Globus pallidus (tissue), 1 donor: ENCODE measurements at places on chromosomes 1 and 21.
A peak's percentile ranks its signal among the peaks of the same experiment; 100 is the strongest.

- DNase-seq, result no peak
Measured at GRCh38 chr1:199356561-199356960, 670.9 kb upstream of the NR5A2 start.

GRCh38 chr1:12231276-12231595 lies 1.4 kb downstream of the VPS13D start:
- DNase-seq, result no peak

- DNase-seq, result no peak
Measured at GRCh38 chr1:19744335-19744743, 55.4 kb downstream of the TMCO4 start.

DNA sequence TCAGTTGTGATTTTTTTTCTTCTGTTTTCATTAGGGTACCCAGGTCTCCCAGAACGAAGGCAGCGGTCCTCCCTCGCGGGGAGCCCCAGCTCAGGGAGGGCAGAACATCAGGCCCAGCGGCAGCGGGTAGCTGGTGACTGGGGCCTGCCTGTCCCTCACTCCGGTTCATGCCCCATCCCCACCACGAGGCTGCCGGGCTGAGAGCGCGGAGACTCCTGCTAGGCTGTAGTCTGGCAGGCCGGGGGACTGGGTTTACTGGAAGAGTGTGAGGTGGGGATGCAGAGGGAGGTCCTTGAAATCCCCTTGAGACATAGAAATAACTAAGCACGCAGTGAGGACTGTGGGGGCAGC lies 10.5 kb downstream of the BRINP2 start:
- DNase-seq, result no peak

DNA sequence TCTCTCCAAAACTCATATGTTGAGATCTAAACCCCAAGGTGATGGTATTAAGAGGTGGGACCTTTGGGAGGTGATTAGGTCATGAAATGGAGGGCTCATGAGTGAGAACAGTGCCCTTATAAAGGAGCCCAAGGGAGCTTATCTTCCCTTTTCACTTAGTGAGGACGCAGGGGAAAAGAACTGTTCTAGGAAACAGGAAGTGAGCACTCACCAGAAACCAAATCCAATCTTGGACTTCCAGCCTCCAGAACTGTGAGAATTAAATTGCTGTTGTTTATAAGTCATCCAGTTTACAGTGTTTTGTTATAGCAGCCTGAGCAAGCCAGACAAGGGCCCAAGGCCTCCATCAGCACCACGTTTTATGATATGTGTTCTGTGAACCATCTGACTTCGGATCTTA lies 60.3 kb upstream of the LRRC8D start:
- no peak for DNase-seq

- no peak for DNase-seq
Measured at GRCh38 chr1:37562984-37563383, 6.2 kb downstream of the DNALI1 start.

DNA sequence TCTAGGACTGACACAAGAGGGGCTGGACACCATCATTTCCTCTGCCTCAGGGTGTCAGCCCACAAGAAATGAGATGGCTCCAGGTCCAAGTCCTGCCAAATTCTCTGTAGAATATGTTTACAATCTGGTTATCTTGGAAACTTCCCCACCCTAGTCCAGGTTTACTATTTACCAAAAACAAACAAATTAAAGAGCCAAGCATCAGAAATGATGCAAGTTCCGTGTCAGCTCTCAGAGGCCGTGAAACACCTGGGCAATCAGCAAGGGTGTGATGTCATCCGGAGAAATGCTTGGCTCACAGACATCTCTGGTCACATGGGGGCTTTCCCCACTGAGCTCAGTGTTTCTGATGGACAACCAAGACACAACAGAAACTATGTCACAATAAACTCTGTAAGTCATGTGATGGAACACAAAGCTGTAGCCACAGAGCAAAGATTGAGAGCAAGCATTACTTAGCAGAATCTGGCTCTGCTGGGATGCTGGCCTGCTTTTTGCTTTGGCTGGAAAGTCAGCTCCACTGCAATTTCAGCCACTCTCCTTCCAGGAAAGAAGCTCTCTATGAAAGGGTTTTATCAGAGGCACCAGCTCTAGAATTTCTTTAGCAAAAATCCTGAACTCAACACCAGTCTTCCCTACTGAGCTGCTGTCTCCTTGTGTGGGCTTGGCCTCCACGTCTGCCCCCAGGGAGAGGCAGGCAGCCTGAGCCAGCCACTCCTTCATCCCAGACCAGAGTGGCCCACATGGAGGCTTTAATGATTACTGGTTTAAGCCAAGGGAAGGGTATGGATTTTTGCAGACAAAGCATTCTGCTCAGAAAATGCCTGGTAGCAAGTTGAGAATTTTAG lies 55.9 kb downstream of the NENF start:
- DNase-seq, result peak; percentile 85

- DNase-seq, result peak; percentile 78
Measured at GRCh38 chr1:215566556-215567490, at the start of gene KCTD3. KCTD3 (plus strand) TSS chr1:215567304; CDS start chr1:215567686, 382 bp downstream.

- DNase-seq, result no peak
Measured at GRCh38 chr1:54952950-54953718, 27.3 kb upstream of the TMEM61 start.

- no peak for DNase-seq
Measured at GRCh38 chr1:70455291-70455690, 44.2 kb downstream of the CTH start.

GRCh38 chr1:242524571-242525359 lies at the start of gene PLD5:
PLD5 (minus strand) TSS chr1:242524697.
- peak; percentile 14 for DNase-seq

DNA sequence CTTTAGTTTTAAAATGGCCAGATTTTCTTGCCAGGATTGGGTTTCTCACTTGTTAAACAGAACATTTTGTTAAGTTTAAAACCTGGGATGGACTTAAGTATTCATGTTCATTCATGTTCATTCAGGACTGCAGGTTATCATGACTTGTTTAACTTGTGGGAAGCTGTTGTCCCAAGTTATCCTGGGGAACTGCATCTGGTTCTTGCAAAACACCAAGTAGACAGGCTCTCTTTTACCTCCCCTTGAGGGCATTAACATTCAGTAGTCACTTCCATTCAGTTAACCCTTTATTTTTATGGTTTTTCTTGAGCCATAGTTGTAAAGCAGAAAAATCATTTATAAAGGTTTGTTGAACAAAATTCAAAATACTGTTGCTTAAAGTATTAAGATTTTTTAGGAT lies 8.1 kb downstream of the SOD1 start:
- DNase-seq, result no peak

DNA sequence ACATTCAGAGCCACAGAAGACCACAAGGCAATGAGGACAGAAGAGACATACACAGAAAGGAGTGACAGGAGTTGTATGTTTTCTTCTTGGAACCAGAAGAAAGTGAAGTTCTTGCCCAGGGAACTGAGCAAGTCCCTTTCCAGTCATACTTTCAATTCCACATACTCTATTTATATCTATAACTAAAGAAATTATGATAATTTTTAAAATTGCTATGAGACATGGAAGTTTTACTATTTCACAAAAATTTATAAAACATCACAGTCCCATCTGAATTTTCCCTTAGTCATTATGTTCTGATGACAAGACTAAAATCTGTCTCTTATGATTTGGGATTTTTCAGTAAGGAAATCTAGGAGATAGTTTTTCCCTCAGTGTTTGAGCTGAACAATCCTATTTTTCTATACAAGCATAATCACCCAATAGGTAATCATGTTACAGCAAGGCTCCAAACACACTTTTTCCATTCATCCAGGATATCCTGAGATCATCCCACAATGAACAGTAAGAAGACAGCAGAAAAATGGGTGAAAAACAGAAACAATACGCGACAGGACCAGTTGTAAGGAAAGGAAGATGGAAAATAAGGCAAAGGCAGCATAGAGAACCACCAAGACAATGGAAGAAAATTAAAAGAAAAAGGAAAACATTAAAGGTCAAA lies 154.6 kb downstream of the VAV3 start:
- DNase-seq, result no peak

GRCh38 chr21:33071770-33072306 lies 1.9 kb downstream of the OLIG1 start:
- DNase-seq, result no peak

DNA sequence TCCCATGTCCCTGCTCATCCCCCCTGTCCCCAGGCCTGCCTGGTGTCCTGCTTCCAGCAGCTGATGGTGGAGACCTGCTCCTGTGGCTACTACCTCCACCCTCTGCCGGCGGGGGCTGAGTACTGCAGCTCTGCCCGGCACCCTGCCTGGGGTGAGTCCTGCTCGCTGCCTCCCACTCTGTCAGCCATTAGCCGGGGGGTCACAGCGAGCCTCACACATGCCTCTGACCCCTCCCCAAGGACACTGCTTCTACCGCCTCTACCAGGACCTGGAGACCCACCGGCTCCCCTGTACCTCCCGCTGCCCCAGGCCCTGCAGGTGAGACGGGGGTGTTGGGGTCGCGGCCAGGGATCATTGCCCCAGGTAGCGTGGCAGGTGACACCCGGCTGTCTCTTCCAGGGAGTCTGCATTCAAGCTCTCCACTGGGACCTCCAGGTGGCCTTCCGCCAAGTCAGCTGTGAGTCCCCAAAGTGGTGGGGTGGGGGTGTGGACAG lies 10.0 kb downstream of the SCNN1D start:
- DNase-seq, result no peak

GRCh38 chr1:11318982-11319381 lies 46.0 kb downstream of the UBIAD1 start:
- DNase-seq, result no peak

- no peak for DNase-seq
Measured at GRCh38 chr21:36517366-36518075, 37.6 kb upstream of the CLDN14 start.

DNA sequence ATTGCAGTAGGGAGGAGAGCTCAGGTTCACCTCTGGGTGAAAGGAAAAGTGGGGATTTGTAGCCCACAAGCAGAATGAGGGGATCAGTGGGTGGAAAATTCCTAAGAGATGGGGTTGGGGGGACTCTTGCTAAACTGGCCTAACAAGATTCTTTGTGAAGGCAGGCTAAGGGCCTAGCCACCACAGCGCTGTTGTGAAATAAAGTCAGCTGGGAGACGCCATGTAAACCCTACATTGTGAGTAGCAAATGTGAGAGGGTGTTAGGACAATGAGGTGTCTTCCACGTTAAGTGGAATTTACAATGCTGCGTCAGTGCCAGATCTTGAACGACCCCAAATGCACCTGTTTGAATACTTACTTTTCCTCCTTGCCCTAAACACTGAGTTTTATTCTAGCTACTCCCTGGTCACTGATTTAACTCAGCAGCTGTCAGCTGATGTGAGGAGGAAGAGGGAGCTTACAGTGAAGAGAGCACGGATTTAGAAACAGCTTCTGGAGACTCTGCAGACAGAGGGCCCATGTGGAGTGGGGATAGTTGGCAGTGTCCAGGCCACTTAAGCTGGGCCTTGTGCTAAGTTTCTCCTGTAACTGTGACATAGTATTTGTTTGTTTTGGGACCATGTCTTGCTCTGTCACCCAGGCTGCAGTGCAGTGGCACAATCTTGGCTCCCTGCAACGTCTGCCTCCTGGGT lies 17.3 kb downstream of the PDPN start:
- no peak for DNase-seq

DNA sequence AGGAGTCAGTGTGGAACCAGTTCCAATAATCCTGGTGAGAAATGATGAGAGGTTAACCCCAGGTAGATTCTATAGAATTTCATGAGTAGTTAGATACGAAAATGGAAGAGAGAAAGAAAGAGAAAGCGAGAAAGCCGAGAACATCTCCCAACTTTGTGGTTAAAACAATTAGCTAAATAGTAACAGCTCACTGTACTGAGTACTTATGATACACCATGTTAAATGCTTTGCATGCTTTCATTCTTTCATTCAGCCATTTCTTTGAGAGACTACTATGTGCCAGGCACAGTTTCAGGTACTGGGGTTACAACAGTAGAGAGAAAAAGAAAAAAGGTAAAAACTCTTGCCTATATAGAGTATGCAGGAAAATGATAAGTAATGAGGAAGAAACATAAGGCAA lies 109.7 kb upstream of the SYT6 start:
- DNase-seq, result no peak

DNA sequence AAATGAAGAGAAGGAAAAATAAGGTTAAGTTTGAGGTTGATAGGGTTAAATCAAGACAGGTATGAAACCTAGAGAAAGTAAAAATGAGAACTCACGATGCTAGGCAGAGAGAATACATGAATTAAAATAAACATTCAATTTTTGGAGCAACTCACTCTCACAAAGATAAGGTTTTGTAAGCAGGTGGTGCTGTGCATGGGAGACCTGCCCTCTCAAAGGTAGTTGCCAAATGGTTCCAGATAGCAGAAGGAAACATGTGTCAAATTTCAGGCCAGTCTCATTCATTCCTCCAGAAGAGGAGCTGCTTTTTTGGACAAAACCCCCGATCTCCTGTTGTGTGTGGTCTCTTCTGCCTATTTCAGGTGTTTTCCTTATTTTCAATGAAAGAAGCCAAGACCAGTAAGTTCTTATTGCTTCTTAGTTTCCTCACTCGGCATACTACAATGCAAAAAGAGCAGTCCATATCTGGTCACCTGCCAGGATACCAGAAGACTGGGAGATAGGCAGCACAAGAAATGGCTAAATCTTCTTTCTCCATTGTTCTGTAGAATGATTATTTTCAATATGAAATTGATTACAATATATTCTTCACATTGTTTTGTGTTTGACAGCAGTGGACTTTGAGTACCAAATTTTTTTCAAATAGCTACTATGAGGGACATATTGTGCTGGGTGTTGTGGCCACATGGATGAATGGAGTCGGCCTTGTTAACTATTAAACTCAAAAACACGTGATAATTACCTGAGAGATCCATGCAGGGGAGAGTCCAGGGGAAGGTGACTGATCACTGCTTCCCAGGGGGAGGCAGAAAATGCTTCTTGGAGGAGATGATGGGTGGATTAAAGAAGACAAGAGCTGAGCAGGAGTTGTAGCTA lies 3.6 kb downstream of the CR1L start:
- no peak for DNase-seq

- DNase-seq, result no peak
Measured at GRCh38 chr1:151435174-151435573, 24.1 kb downstream of the POGZ start.

DNA sequence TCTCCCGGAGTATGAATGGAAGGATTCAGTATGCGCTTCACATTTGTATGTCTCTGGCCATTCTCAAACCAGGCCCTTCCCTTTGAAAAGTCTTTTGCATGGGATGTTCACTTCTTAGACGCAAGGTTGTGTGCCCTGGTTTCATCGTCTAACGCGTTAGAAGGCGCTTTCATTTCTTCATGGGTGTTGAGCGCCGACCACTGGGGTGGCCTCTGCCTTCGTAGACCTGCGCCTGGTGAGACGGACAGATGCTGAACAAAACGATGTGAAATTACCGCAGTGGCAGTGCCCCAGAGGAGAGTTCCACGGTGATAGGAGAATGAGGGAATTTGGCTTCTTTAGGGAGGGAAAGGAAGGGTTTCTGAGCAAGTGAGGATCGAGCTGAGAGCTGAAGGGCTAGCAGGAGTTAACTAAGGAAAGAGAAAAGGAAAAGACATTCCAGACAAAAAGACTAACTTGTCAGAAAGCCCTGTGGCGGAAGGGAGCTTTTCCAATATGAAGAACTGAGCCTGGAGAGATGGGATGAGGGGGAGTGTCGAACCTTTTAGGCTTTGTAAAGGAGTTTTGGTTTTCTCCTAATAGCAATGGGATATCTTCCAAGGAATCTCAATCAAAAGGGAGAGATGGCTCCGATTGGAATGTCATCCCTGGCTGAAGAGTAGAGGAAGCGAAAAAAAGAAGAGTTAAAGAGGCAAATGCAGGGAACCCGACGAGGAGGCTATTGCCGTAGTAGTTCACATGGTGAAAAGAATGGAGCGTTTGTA lies 951 bp downstream of the GGPS1 start:
- DNase-seq, result no peak

GRCh38 chr1:156448134-156448967 lies 52.2 kb downstream of the MEF2D start:
- no peak for DNase-seq
